Fibroblast of lung (primary cell): ENCODE measurements at places on chromosomes 5 and 9.

GRCh38 chr9:70080481-70081119, 37.0 kb downstream of the MAMDC2 start:
- H3K4me3 ChIP-seq: no peak overlapping the region
- H3K4me1 ChIP-seq: peaks cover 3% of the 10 kb centered on the region
- H3K36me3 ChIP-seq: no peaks in the 10 kb centered on the region
- DNase-seq: peak; percentile 85

- H3K27me3 ChIP-seq: no peaks in the 10 kb centered on the region
- peak; percentile 75 for DNase-seq
- H3K36me3 ChIP-seq: no peaks in the 10 kb centered on the region
- H3K4me3 ChIP-seq: no peak overlapping the region
- H3K4me1 ChIP-seq: peaks cover 10% of the 10 kb centered on the region
Measured at GRCh38 chr9:111952559-111952958, 55.9 kb downstream of the UGCG start.

- H3K4me1 ChIP-seq: peaks cover 4% of the 10 kb centered on the region
- H3K27me3 ChIP-seq: no peaks in the 10 kb centered on the region
- no peak for DNase-seq
- peak overlapping the region; percentile 62 for H3K27ac ChIP-seq
- H3K36me3 ChIP-seq: peaks cover 5% of the 10 kb centered on the region
Measured at GRCh38 chr5:176360894-176361436, 599 bp downstream of the KIAA1191 start.

- no peak for DNase-seq
- no peak overlapping the region for H3K4me3 ChIP-seq
- H3K4me1 ChIP-seq: no peaks in the 10 kb centered on the region
- no peaks in the 10 kb centered on the region for H3K27me3 ChIP-seq
- H3K36me3 ChIP-seq: no peaks in the 10 kb centered on the region
Measured at GRCh38 chr5:27906481-27906880, 868.1 kb upstream of the CDH9 start.

DNA sequence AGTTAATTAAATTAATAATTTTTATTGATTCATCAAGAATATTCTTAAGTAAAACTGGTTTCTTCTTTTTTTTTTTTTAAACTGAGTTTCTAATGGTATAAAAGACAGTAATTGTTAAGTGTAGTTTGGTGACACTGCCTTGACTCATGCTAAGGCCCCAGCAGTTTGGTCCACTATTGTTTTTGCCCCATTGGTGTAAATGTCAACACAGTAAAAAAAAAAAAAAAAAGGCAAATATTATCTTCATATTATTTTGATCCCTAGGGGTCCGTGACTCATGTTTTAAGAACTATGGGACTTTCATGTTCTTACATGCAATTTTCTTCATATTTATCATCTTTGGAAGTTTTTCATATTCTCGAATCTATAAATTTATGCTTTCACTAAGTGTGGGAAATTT, 29.2 kb upstream of the JAK2 start:
- H3K4me3 ChIP-seq: no peak overlapping the region
- no peaks in the 10 kb centered on the region for H3K36me3 ChIP-seq
- DNase-seq: no peak
- H3K27ac ChIP-seq: no peak overlapping the region
- H3K4me1 ChIP-seq: no peaks in the 10 kb centered on the region
